Stomach (tissue), 19 donors: ENCODE measurements at places on chromosomes 2 and 18. TPM values are rescaled to one million over a fixed set of nuclear protein-coding genes. Genes with fewer than 3 reads are reported as not detected.

- DNase-seq: no peak
These were observed 28.4 kb downstream of the NFATC1 start for GRCh38 chr18:79424008-79424565.

GRCh38 chr2:184322615-184323014, 275.7 kb upstream of the ZNF804A start:
- DNase-seq: no peak

DNA sequence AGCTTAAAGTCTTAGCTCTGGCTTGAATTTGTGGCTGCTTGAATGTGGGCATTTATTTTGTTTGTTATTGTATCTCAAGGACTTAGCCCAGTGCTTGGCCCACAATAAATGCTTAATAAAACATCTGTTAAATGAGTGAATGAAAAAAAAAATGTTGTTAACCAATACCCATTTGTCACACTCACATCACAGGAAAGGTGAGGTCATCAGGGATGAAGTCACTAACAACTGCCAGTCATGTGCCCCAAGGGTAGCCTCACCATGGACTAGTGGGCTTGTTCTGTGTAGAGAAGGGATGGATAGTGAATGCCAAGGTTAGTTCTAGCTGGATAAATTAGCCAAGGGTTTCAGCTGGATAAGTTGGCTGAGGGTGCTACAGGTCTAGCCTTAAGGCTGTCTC, 3.0 kb downstream of the NRBP1 start:
- DNase-seq: peak; percentile 16

DSG4 gene
- total RNA-seq: not detected

RTP5 gene
- total RNA-seq: not detected

- peak; percentile 5 for DNase-seq
These were observed 150.3 kb downstream of the SMAD7 start for GRCh38 chr18:48800466-48800865.
